Naive thymus-derived CD4-positive, alpha-beta T cell (primary cell): ENCODE measurements at places on chromosomes 1 and 21. TPM values are rescaled to one million over a fixed set of nuclear protein-coding genes. Genes with fewer than 3 reads are reported as not detected.

The CYYR1 gene
- polyA plus RNA-seq: not detected

GRCh38 chr21:14737284-14737691 is 191.2 kb upstream of the SAMSN1 start:
- no peak for DNase-seq

The ERI3 gene
- polyA plus RNA-seq: 33.6 TPM

- DNase-seq: no peak
These were observed 101.2 kb downstream of the AKT3 start for GRCh38 chr1:243748706-243749283.

The NPHS2 gene
- polyA plus RNA-seq: not detected

GRCh38 chr1:64004451-64005025 is 198.9 kb upstream of the UBE2U start:
- DNase-seq: no peak

The AGRN gene
- polyA plus RNA-seq: 1.2 TPM

The LYSMD1 gene
- 0.48 TPM for polyA plus RNA-seq

DNA sequence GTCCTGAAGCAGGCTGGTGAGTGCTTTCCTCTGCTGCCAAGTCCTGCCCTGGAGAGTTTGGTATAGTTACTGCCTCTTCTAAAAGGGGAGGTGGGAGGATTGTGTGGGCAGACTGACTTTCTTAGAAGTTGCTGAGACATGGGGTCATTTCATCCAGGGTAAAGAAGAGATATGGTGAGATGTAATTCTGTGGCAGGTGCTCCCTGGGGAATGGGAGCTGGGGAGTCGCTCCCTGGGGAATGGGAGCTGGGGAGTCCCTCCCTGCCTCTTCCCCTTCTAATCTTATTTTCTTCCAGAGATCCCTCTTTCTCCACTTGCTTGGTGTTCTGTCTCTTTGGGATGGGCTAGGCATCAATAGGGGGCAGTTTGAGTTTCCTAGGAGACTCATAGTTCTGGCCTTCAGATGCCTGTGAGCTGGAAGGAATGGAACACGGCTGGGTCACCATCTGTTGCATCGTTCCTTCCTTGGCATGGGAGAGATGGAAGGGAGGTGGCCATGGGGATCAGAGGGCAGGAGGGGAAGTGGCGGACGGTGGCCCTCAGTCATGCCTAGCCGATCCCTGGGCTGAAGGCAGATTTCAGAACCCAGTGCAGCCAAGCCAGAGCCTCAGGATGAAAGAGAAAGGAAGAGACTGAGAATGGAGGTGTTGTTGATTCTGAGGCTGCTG is 59.0 kb downstream of the NFASC start:
- DNase-seq: no peak

- no peak for DNase-seq
These were observed 283.1 kb downstream of the LMX1A start for GRCh38 chr1:165073185-165074007.
